ENCODE measurements at places on chromosomes 1 and 21. TPM values are rescaled to one million over a fixed set of nuclear protein-coding genes. Genes with fewer than 3 reads are reported as not detected.
A peak's percentile ranks its signal among the peaks of the same experiment; 100 is the strongest.

GRCh38 chr1:100861379-100861778 is 33.3 kb downstream of the EXTL2 start:
- no peak overlapping the region for H3K4me3 ChIP-seq
- no peak overlapping the region for H3K27ac ChIP-seq
- H3K36me3 ChIP-seq = no peaks in the 10 kb centered on the region
- no peak for DNase-seq
- no peaks in the 10 kb centered on the region for H3K4me1 ChIP-seq

- H3K4me1 ChIP-seq = peaks cover 28% of the 10 kb centered on the region
- no peak overlapping the region for H3K4me3 ChIP-seq
- no peaks in the 10 kb centered on the region for H3K27me3 ChIP-seq
- H3K27ac ChIP-seq = 0 out of 2 replicates have a peak overlapping the region, but pooled peaks have one; percentile 4
These were observed 262.6 kb upstream of the SGIP1 start for GRCh38 chr1:66271216-66271903.

DNA sequence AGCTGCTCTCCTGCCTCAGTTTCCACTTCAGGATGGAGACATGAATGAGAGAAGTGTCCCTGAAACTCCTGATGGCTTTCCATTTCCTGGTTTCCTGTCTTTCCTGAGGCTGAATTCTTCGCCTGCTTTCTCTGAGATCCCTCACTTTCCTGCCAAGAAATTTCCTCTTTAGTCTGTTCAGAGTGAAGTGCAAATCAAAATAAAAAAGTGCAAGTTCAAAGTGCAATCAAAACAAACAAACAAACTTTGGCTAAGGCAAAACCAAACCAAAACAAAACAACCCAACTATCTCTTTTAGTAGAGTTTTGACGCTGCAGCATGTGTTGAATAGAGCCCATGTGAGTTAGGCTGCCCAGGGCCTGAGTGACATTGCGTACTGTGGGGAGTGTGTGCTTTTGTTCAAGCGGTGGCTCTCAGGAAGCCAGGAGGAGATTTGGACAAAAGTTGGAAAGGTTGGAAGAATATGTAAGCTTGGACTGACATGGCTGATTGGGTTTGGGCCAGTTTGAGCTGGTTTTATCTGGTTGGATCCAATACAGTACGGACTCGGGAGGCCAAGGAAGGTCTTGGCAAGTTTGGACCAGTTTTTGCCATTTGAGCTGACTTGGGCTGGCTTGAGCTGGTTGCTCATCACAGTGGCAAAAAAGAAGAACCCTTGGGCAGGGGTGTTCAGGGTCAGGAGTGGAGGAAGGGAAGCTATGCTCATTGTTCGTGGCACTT is 61.1 kb upstream of the TINAGL1 start:
- no peaks in the 10 kb centered on the region for H3K27me3 ChIP-seq
- no peak overlapping the region for H3K4me3 ChIP-seq
- H3K27ac ChIP-seq = no peak overlapping the region
- DNase-seq = no peak

- no peak for DNase-seq
- no peaks in the 10 kb centered on the region for H3K4me1 ChIP-seq
- H3K27me3 ChIP-seq = no peaks in the 10 kb centered on the region
- H3K27ac ChIP-seq = no peak overlapping the region
- no peak overlapping the region for H3K4me3 ChIP-seq
- H3K36me3 ChIP-seq = no peaks in the 10 kb centered on the region
These were observed 163.3 kb downstream of the BRINP2 start for GRCh38 chr1:177333936-177334595.

DNA sequence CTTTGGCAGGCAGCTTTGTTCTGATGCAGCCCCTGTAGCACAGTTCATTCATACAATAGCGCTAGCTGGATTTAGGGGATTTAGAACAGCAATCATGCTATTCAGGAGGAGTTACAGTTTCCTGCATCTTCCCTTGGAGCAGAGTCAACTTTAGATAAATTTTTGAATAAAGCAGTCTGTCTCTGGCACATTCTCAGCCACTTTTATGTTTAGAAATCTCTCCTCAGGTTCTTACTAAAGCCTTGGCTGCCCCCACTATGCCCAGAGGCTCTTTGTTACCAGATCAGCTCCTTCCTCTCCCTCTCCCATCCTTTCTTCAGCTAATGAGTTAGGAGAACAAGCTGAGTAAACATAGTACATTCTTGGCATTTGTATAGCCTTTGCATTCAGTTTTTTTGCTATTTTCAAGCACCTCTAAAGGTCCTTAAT is 17.0 kb upstream of the PIGC start:
- DNase-seq = peak; percentile 20
- no peaks in the 10 kb centered on the region for H3K36me3 ChIP-seq
- H3K27ac ChIP-seq = no peak overlapping the region

DNA sequence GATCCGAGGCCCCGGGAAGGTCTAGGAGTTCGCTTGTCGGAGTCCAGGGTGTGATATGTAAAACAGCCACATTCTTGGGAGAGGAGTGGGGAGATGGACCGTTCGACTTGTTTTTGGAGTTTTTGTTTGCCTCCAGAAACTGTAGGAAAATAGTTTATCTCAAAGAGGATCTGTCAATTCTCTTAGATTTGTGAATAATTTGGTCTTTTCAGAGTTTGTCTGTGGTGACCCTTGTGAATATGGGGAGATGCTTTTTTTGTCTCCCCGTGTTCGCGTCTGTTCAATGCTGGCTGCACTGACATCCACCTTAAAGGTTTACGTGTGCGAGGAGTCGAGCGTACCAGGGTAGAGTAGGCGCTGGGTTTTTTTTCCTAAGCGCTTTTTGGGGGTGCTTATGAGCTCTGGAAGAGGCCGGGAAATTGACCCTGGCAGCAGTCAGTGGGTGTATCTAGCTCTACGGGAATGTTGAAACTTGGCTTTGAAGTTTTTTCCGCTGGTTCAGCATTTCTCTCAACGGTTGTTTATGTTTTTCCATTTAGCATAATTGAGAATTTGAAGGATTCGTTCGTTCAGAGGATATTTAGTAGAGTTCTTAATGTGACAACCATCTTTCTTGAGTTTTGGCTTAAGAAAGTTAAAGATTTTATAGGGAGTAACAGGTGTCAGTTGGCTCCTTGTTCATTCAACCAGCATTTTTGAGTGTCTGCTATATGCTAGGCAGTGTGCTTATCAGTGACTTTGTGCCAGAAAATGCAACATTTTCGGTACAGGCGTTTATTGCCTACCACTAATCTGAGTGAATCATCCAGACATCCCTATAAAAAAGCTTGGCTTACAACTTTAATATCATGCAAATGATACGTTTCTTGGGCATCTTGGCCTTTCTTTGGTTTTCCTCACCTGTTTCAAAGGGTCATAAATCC is 1.2 kb downstream of the SZRD1 start:
- H3K4me3 ChIP-seq = peak overlapping the region; percentile 95
- DNase-seq = peak; percentile 84
- peaks cover 13% of the 10 kb centered on the region for H3K4me1 ChIP-seq
- no peaks in the 10 kb centered on the region for H3K36me3 ChIP-seq

GRCh38 chr1:43286115-43286514 is 734 bp upstream of the C1orf210 start:
- DNase-seq = no peak
- H3K4me1 ChIP-seq = peaks cover 10% of the 10 kb centered on the region
- H3K4me3 ChIP-seq = peak overlapping the region; percentile 68
- H3K36me3 ChIP-seq = no peaks in the 10 kb centered on the region
- no peaks in the 10 kb centered on the region for H3K27me3 ChIP-seq

DNA sequence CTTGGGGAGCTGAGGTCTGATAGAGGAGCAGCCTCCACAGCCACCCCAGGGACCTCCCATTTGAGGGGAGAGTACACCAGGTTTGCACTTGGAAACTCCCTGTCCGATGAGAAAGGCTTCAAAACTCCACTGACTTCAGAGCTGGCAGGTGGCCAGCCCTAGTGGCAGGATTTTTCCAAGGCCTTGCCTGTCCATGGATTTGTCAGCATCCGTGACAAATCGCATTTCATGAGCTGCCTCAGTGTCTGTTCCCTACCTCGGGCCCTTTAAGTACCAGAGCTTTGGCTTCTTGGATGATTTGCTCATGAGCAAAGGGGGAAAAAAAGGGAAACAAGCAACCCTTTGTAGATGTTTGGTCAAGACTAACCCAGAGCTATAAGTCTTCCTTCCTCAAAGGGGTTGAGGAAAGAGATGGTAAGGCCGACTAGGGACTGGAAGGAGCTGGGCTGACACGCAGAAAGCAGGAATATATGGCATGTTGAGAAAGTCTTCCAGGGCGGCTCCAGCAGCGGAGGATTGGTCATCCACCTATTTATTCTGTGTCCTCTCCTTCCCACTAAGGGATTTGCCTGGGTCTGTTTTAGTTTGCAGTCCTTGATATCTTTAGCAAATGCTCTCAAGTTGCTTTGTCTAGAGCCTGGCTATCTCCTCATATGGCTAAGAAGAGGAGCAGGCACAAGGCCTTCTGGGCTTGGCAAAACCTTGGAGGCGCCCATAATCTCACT is 2.7 kb upstream of the HSPG2 start:
- H3K36me3 ChIP-seq = no peaks in the 10 kb centered on the region
- H3K27ac ChIP-seq = no peak overlapping the region
- H3K4me1 ChIP-seq = peaks cover 21% of the 10 kb centered on the region
- no peaks in the 10 kb centered on the region for H3K27me3 ChIP-seq
- H3K4me3 ChIP-seq = no peak overlapping the region

- H3K27me3 ChIP-seq = no peaks in the 10 kb centered on the region
- H3K4me3 ChIP-seq = no peak overlapping the region
- H3K27ac ChIP-seq = no peak overlapping the region
- H3K4me1 ChIP-seq = no peaks in the 10 kb centered on the region
- H3K36me3 ChIP-seq = no peaks in the 10 kb centered on the region
These were observed 15.2 kb upstream of the HMCN1 start for GRCh38 chr1:185719021-185719420.

DNA sequence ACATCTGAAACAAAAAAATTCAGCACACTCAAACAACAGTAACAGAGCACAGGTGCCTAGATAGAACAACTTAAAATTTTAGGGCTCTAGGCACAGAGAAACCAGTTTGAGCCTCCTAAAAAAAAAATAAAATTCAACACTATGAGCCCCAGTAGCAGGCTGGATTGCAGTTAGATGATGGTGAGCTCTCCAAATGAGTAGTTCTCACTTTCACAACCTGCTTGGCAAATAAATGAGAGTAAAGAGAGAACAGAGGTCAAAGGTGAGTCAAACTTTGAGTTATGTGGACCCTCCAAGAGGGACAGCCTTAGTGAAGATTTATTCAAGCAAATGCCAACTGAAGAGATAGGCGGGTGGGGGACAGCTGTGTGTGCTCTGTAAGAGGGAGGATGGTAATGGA is 3.6 kb downstream of the BEND5 start:
- no peak for DNase-seq
- H3K4me1 ChIP-seq = peaks cover 12% of the 10 kb centered on the region
- no peaks in the 10 kb centered on the region for H3K36me3 ChIP-seq
- no peak overlapping the region for H3K27ac ChIP-seq
- peaks cover 3% of the 10 kb centered on the region for H3K27me3 ChIP-seq

- DNase-seq = no peak
- H3K27ac ChIP-seq = no peak overlapping the region
- no peaks in the 10 kb centered on the region for H3K27me3 ChIP-seq
- H3K4me3 ChIP-seq = no peak overlapping the region
These were observed 36.7 kb downstream of the DHX9 start for GRCh38 chr1:182875889-182876288.

GRCh38 chr1:234533975-234534876 is 55.2 kb upstream of the TARBP1 start:
- H3K4me1 ChIP-seq = peaks cover 7% of the 10 kb centered on the region
- no peaks in the 10 kb centered on the region for H3K36me3 ChIP-seq
- no peak for DNase-seq
- no peak overlapping the region for H3K27ac ChIP-seq
- H3K4me3 ChIP-seq = no peak overlapping the region

- no peak overlapping the region for H3K27ac ChIP-seq
- H3K36me3 ChIP-seq = no peaks in the 10 kb centered on the region
- DNase-seq = no peak
These were observed 37.4 kb upstream of the CASZ1 start for GRCh38 chr1:10833630-10834557.

DNA sequence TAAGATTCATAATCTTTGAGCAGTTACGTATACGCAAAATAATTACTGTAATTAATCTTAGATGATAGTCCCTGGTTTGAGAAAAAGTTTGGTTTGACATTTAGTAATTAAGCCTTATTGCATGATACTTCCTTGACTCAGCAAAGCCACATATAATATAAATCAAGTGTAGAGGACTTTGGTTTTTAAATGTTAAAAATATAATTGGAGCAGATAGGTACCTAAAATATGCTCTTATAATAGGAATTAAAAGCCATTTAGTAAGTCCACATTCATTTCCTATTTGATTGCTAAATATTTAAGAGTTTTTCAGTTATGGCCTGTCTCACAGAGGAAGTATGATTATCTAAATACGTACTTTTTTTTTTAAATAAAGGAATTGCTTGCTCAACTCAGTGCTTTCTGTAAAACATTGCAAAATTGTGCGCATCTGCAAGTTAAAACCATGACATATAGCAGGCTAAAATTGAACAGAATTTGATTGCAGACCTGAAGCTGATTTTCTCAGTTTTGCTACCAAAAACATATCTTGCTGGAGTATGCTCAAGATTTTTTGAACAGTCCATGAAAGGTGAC is 20.4 kb downstream of the RPE65 start:
- no peaks in the 10 kb centered on the region for H3K27me3 ChIP-seq
- no peak overlapping the region for H3K4me3 ChIP-seq
- no peak overlapping the region for H3K27ac ChIP-seq
- DNase-seq = no peak

DNA sequence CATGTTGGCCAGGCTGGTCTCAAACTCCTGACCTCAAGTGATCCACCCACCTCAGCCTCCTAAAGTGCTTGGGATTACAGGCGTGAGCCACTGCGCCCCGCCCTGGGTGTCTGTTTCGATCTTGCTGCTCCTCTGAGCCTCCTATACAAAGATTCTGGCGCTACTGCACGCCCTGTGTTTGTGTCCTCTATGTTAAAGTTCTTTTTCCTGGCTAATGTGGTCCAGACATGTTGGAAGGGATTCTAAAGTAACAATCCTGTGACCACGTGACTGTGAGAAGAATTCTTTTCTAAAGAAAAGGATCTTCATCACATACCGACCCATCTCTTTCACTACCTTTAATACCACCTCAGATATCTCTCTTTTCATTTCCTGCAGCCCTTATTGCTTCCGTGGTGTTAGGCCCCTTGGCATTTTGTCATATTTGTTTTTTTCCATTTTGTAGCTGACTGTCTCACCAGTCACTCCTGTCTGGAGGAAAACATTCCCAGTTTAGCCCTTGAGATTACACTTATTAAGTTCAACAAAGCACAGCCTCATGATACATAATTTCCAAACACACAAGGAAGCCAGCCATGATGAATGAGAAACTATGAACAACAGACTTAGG is 27.2 kb upstream of the ENO1 start:
- H3K27ac ChIP-seq = no peak overlapping the region
- H3K4me1 ChIP-seq = peaks cover 9% of the 10 kb centered on the region
- H3K36me3 ChIP-seq = no peaks in the 10 kb centered on the region
- H3K27me3 ChIP-seq = no peaks in the 10 kb centered on the region
- no peak overlapping the region for H3K4me3 ChIP-seq

YARS1 gene
- 182 TPM for total RNA-seq

NCAM2 gene
- total RNA-seq = 0.83 TPM

OR2G6 gene
- not detected for total RNA-seq

TINAGL1 gene
- 15.8 TPM for total RNA-seq

LRRC38 gene
- total RNA-seq = not detected

ITLN2 gene
- total RNA-seq = 12.8 TPM

RPE65 gene
- total RNA-seq = not detected

PLA2G2C gene
- not detected for total RNA-seq

ADGRL4 gene
- total RNA-seq = 1.3 TPM

Measured in GM23338 (cell line).